NCI-H526 (cell line): ENCODE measurements at places on chromosomes 13 and 19.

DNA sequence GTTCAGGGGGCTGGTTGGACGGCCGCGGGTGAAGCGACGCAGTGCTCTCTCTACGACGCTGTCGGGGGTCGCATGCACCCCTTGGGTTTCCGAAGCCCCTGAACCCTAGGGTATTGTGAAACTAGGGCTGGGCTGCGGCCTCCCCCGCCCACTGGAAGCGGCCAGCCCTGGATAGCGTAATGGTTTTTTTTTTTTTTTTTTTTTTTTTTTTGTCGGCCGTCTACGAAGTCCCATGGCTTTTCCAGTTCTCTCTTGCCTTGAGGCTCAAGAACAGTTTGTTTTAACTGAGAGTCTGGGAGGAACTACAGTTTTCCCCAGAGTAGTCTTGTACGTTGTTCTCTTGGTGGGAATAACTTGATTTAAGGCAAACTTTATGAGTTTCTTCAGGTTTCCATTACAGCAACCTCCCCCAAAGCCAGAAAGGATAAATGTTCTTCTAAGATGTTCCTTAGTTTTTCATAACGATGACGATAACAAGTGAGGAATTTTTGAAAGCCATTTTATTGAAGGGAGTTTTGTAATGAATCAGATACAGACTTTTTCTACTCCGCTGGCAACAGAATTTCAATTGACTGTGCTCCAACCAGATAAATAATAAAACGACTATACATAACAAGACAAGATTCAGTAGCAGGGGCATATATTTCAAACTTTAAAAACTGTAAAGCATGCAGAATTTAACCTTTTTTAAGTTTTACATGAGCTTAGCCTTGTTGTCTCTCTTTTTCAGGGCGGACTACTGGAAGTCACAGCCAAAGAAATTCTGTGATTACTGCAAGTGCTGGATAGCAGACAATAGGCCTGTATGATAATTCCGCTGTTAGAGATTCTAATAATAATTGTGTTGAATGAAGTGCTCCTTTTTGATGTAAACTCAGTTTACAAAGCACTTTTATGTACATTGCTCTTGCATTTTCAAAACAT lies 867 bp downstream of the WBP4 start:
- DNase-seq: peak; percentile 83

- DNase-seq: peak; percentile 81
Measured at GRCh38 chr13:80341756-80342370, 937 bp upstream of the SPRY2 start.

- no peak for DNase-seq
Measured at GRCh38 chr19:29804493-29804892, 7.3 kb upstream of the CCNE1 start.

GRCh38 chr19:48856921-48857320 lies 11.5 kb downstream of the PLEKHA4 start:
- DNase-seq: no peak

DNA sequence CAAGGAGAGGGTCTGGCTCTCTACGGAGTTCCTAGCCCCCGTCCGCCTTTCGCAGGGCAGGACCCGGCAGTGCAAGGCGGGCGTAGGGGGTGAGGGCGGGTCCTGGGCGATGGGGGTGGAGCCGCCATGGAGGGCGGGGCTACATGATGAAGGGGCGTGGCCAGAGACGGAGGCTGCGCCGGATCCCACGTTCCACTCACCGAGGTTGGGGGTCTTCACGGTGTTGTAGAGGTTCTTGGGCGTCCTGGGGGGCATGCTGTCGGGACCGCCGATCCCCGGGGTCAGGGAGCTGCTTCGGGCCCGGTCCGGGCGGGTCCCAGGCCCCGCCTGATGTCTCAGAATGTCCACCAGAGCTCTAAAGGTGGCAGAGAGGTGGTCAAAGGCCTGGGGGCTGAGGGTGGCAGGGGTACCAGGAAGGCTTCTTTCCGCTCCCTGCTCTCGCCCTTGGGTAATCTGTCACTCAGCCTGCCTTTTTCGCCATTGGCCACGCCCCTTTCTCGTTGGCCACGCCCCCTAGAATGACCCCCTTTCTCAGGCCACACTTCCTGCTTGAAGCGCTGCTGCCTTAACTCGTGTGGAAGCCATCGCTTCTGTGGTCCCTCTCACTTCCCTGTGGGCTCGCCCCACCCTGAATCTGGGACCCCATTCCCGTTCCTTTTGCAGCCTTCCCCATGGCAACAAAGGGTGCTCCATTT lies 2.5 kb downstream of the SHISA7 start:
- peak; percentile 50 for DNase-seq

- DNase-seq: peak; percentile 79
Measured at GRCh38 chr13:53151336-53152056, 122.9 kb downstream of the OLFM4 start.

DNA sequence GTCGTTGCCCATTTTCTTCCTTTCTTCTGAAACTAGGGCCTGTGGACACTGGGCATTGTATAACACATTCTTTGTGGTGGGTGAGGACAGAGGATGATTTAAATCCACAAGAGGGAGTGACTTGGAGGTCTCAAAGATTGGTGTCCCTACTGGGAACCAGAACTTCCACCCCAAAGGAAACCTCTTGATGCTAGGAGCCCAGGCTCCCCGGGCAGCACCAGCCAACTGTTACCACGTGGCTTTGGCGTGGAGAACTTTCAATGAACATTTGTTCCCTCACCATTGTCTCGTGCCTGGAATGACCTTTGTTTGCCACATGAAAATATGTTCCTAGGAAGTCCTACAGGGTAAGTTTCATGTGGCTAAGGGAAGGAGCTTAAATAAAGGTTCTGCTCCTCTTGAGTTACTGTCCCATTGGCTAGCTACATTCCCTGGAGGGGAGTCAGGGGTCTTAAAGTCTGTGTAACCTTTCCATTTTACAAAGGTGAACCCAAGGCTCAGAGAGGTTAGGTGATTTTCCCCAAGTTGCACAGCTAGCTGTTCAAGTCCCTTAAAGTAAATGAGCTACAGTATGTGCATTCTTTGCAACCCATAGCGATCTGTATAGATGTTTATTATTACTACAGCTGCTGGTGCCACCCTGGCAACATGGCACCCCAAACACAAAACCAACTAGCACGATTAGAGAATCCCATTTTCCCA lies 5.0 kb upstream of the CDX2 start:
- DNase-seq: no peak

DNA sequence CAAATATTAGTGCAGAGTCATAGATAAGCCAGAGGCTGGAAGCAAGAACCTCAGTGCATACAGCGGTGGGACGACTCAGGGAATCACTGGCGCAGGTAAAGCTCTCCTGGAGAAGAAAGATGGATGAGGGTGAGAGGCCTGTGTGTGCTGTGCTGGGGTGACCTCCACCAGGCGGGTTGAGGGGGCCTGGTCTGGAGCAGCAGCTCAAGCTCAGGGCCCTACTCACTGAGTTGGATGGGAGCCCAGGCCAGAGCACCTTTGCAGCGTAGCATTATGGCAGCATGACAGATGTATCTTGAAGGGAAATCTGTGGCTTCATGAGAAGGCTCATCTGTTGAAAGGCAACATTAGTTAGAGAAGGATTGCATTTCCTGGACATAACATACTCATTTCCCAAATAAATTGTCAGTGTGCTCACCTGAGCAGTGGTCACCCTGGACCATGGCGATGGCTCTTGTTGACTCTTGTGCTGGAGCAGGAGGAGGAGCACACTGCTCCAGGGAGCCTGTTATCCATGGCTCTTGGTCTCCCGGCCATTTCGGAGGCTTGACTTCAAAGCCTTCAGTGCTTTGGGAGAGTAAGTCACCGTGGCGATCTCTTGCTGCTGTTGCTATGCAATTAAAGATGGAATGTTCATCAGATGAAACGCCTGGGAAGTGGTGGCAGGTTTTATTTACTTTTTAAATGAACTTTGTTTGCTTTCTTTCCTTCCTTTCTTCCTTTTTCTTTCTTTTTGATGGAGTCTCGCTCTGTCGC lies 25.0 kb downstream of the HNRNPM start:
- DNase-seq: no peak

DNA sequence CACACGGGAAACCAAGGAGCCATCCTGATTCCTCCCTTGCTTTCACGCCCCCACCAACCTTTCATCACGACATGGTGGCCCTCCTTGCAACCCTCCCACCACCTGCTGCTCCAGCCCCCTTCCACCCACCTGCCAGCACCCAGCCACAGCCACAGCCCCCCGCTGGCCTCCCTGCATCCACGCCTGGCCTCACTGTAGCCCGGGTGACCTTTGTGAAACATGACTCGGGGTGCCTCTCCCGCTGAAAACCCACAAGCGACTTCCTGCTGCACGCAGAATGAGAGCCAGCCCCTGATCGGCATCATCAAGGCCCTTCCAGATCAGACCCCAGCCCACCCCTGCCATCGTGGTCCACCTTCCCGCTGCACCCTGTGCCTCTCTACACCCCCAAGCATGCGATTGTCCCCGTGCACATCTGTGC lies 14.9 kb downstream of the POP4 start:
- no peak for DNase-seq
